Inflammatory macrophage treated with lipopolysaccharide for 4 hours (primary cell): ENCODE measurements at places on chromosomes 16 and 17.

GRCh38 chr16:85765211-85765610 is 14.3 kb upstream of the C16orf74 start:
- DNase-seq, result no peak

DNA sequence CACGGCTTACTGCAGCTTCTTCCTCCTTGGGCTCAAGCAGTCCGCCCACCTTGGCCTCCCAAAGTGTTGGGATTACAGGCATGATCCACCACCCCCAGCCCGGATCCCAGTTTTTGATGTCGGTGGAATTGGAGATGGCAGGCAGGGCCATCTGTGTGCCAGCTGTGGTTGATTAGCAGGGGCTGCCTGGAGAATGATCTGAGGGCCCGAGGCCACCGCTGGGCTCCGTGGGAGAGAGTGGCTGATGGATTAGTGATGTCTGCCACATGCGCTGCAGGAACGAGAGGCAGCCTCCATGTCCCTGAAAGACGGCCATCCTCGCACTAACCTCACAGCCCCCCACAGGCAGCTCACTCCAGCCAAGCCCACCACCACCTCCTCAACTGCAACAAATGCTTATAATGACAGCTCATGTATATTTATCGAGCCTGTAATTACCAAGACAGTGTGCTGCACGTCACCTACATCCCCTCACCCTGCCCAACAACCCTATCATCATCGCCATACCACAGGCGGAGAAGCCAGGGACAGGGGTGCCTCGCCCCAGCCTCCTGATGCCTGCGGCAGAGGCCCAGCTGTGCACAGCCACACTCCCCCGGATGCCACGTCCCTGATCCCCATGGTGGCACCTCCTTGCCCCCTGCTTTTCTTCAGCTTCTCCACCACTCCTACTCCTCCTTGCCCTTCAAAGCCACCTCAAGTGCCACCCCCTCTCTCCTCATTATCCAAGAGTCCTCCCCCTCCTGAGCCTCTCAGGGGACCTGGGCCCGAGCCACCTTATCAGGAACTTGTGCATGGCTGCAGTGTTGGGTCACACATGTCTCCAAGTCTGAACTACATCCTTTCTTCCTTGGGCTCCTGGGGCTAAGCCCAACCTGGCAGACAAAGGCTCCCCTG is 33.2 kb downstream of the ACTG1 start:
- DNase-seq, result no peak

DNA sequence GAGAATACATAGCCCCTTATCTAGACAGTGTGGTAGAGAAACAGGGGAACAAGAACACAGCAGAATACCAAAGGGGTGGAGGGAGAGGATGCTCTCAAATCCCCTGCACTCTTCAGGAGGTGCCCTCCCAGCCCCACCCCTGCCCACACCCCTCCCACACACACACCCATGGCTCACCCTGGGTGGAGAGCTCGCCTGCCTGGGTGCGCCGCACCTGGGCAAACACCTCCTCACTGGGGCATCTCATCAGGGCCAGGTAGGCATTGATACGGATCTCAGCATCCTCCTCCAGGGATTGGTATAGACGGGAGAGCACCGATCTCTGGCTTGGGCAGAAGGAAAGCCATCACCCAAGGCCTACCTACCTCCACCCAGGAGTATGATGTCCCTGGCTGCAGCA is 95.2 kb downstream of the LITAF start:
- no peak for DNase-seq

DNA sequence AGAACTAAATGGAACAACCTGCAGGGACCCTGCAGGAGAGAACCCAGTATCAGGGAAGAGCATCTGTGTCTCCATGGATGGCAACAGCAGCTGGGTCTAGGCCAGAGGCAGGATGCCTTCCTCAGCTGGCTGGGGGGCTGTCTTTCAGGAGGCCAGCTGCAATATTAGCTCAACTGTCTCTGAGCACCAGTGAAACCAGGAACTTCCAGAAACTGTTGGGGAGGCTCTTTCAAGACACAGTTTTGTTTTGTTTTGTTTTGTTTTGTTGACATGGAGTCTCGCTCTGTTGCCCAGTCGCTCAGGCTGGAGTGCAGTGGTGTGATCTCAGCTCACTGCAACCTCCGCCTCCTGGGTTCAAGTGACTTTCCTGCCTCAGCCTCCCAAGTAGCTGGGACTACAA is 7.6 kb downstream of the GPR142 start:
- peak; percentile 65 for DNase-seq

DNA sequence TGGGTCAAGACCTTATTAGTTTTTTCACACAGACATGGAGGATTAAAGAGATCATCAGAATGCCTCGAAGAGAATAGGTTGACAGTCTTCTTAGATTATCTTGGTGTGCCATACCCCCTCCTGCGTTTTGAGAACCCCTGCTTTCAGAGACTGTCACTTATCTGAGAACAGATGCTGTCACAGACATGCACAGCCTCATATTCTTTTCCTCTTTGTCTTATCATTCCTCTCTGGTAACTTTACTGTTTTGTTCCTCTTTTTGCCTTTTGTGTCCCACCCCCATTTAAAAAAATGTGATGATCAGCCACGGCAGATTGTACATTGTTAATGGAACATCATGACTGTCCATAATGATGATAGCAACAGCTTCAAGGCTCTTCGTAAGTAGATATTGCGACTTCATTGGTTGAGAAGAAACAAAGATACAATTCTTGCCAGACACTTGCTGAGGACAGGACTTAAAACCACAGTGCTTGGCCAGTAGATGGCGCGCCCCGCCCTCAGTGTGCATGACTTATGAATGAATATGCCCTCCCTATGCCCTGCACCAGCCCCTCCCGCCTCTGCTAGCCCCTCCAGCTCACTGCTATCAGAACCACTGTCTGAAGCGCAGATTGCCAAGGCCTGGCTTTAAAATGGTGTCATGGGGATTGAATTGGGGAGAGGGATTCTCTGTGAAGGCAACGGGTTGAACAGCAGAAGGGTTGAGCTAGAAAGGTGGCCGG is 2.6 kb upstream of the PITPNC1 start:
- peak; percentile 84 for DNase-seq

GRCh38 chr16:70304892-70305448 is 6.0 kb downstream of the DDX19B start:
- no peak for DNase-seq

DNA sequence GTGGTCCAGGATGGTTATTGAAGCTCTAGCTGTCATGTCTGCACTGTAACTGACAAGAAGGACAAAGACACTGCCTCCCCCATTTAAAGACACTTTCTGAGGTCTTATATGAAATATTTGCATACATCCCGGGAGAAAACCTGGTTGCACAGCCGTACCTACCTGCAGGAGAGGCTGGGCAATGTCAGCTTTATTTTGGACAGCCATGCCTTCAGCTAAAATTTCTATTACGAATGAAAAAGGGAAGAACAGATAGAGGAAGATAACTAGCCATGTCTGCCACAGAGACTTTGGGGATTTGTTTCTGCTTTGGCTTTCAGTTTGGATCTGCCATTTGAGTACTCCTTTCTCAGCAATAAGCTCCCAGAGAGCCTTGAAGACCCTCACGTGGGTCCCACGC is 19.0 kb downstream of the SLC7A6 start:
- peak; percentile 42 for DNase-seq

DNA sequence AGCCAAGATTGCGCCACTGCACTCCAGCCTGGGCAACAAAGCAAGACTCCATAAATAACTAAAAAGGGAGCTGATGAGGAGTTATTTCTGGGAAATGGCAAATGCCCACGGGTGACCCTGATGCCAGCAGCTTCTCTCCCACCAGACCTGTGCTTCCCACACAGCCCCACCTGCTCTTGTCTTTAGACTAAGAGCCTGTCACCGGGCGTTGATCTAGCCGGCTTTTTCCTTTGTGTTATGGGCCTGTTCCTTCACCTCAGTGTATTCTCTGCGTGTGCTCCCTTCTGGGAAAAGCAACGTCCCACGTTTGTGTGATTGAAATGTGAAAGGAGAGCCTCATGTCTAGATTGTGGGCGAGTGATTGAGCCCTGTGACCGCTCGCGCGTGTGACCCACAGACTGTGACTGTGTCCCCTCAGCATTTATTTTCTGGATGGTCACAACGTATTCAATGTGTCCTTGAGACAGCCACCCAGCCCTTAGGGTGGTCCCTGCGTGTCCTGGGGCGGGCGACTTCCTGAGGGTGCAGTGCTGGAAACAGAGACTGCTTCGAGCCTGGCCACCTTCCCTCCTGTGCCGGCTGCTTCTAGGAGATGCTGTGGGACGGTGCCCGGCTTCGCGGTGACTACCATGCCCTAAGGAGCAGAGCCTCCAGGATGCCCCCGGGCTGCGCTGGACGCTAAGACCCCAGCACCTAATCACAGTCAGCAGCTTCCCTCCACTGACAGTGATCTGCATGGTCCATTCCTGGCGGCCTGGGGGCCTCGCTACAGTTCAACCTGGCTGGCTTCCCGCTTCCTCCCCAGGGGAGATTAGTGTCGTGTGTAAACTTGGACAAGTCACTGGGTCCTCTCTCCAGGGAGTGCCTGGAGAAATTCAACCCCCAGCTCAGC is 7.8 kb upstream of the RNPS1 start:
- no peak for DNase-seq

- DNase-seq, result no peak
Observed at GRCh38 chr17:3688027-3688553, 7.9 kb downstream of the P2RX5 start.

DNA sequence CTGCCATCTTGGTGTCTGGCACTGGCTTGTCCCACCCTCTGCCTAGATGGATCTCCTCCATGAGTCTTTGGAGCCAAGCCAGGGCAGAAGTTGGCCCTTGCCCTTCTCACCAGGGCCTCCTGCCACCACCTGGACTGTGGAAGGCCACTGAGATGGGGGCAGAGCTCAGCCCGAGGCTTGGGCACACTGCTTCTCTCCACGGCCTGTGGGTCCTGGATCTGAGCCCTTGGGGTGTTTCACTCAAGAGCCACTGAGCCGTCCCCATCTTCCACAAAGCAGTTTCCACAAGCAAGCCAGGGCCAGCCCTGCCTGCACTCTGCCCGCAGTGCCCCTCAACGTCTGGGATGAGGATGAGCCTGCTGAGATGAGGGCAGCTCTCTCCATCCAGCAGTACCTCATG is 16.7 kb upstream of the CD300A start:
- no peak for DNase-seq

- DNase-seq, result no peak
Observed at GRCh38 chr16:49883076-49884014, 27.4 kb upstream of the ZNF423 start.

DNA sequence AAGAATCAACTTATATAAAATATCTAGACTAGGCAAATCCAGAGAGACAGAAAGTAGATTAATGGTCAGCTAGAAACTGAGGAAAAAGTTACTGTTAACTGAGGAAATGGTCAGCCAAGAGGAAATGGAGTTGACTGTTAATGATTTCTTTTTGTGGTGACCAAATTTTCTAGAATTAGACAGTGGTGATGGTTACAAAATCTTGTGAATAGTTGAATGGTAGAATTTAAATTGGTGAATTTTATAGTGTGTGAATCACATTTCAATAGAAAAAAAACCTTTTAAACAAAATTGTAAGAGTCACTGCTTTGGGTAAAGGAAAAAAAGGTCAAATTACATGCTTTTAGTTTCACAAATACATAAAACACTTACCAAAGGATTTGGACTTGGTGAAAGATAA is 30.0 kb downstream of the APPBP2 start:
- no peak for DNase-seq

DNA sequence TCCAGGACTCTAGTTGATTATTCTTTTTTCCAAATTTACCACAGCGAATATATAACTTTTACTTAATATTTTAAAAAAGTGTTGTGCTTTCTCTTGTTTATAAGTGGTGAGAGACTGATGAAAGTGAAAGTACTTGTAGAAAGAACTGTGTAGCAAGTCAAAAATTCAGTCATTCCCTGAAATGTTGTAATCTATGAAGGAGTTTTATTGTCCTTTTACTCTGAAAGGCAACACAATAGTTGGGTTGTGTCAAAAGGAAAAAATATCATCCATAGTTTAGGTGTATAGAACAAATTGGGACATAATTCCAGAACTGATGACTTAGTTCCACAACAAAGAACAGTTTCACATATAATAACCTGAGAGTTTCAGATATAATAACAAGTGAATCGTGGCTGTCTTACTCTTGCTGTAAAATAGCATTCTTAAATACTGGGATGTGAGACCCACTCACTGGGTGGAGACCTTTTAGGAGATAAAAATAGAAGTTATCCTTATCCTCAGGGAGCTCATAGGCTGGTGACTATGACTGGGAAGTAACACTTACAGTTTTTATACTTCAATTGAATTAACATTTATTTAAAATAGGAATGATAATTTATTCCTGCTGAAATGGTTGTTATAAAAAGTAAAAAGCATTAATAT is 20.6 kb downstream of the CYB5B start:
- peak; percentile 78 for DNase-seq

DNA sequence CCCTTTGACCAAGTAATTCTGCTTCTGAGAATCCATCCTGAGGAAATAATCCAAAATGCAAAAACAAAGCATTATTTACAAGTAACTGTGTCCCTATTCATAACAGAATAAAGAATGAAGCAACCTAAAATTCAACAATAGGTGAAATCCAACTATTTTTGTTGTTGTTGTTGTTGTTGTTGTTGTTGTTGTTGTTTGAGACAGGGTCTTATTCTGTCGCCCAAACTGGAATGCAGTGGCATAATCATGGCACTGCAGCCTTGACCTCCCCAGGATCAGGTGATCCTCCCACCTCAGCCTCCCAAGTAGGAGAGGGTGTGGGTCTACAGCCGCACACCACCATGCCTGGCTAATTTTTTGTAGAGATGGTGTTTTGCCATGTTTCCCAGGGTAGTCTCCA is 75.9 kb upstream of the MTMR4 start:
- no peak for DNase-seq

DNA sequence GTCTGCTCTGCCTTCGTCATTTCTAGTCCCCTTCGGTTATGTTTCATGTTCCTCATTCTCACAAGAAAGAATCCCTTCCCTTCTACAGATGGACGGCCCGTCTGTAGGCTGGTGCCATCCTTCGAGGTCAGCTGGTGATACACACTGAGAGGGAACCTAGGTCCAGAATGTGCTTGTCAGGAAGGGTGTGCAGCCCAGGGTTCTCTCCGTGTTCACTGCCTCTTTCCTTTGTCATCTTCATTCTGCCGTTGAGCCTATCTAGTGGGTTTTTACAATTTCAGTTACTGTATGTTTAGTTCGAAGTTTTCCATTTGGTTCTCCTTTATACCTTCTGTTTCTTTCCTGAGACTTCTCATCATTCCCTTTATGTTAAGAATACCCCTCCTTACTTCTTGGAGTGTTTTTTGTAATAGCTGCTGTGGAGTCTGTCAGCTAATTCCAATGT is 18.9 kb downstream of the KIAA0513 start:
- peak; percentile 89 for DNase-seq
